Gastrocnemius medialis (tissue), 4 donors: ENCODE measurements at places on chromosomes 4 and X. TPM values are rescaled to one million over a fixed set of nuclear protein-coding genes. Genes with fewer than 3 reads are reported as not detected.
A peak's percentile ranks its signal among the peaks of the same experiment; 100 is the strongest.

DNA sequence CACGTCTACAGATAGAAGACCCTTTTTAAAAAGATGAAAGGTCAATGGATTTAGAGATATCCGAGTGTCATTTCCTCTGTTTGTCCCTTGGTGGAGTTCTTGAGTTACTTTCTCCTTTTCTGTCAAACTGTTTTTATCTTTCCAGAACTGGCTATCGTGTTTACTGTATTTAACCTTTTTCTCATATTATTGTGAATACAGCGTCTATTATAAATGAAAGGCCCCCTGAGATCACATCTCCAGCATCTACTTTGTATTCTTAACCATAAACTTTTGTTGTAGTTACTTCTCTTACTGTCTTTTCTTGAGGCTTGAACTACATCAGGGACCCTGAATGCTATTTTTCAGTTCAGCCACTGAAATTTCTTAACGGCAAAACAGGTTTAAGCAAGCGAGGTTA is 4.0 kb upstream of the PCDH7 start:
- no peak overlapping the region for H3K27ac ChIP-seq
- peaks cover 12% of the 10 kb centered on the region for H3K4me1 ChIP-seq
- peaks cover 48% of the 10 kb centered on the region for H3K27me3 ChIP-seq
- DNase-seq: no peak
- H3K4me3 ChIP-seq: no peak overlapping the region

- no peak overlapping the region for H3K4me3 ChIP-seq
- peak; percentile 4 for DNase-seq
- no peaks in the 10 kb centered on the region for H3K36me3 ChIP-seq
- H3K27me3 ChIP-seq: no peaks in the 10 kb centered on the region
Observed at GRCh38 chrX:9352694-9353411, 112.0 kb upstream of the TBL1X start.

- no peak overlapping the region for H3K27ac ChIP-seq
- no peaks in the 10 kb centered on the region for H3K4me1 ChIP-seq
- no peaks in the 10 kb centered on the region for H3K36me3 ChIP-seq
- H3K4me3 ChIP-seq: no peak overlapping the region
- no peaks in the 10 kb centered on the region for H3K27me3 ChIP-seq
Observed at GRCh38 chr4:174058846-174059245, 224.6 kb downstream of the FBXO8 start.

DNA sequence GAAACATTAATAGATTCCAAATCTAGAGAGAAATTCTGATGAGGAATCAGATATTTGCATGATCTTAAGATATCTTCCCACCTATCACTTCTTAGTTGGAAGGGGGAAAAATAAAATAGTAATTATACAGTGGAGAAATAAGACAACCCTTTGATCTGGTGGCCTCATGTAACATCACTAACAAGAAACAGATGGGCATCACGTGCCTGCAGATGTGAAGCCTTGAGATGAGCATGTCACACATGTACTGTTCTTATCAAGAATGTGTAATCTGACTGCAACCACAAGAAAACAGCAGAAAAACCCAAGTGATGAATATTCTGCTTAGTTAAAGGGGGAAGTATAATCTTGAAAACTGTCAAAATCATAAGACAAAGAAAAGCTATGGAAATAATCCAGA is 31.4 kb upstream of the NKX6-1 start:
- no peaks in the 10 kb centered on the region for H3K4me1 ChIP-seq
- no peak overlapping the region for H3K27ac ChIP-seq
- no peaks in the 10 kb centered on the region for H3K27me3 ChIP-seq
- no peaks in the 10 kb centered on the region for H3K36me3 ChIP-seq
- no peak for DNase-seq

- H3K36me3 ChIP-seq: no peaks in the 10 kb centered on the region
- peaks cover 19% of the 10 kb centered on the region for H3K4me1 ChIP-seq
- no peak overlapping the region for H3K4me3 ChIP-seq
- H3K27me3 ChIP-seq: no peaks in the 10 kb centered on the region
- no peak for DNase-seq
Observed at GRCh38 chr4:3371033-3372001, 70.5 kb upstream of the HGFAC start.

DNA sequence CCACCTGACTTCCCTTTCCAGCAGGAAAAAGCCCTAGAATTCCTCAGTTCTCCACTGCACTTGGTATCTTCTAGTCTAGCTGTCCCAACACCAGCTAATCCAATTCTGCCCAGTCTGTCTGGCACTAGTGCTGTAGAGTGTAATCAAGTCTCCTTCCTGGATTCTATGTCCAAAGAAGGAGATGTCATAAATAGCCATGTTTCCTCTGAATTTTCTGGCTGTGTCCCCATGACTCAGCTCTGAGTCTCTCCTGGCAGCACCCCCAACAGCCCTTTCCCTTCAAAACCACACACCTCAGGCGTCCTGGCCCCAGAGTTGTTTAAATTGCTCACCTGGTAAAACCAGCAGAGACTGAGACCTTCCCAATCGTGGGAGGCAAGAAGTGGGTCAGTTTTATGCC is 197.2 kb downstream of the GRXCR1 start:
- H3K27me3 ChIP-seq: no peaks in the 10 kb centered on the region
- H3K36me3 ChIP-seq: no peaks in the 10 kb centered on the region
- no peak overlapping the region for H3K4me3 ChIP-seq
- DNase-seq: no peak
- no peaks in the 10 kb centered on the region for H3K4me1 ChIP-seq

DNA sequence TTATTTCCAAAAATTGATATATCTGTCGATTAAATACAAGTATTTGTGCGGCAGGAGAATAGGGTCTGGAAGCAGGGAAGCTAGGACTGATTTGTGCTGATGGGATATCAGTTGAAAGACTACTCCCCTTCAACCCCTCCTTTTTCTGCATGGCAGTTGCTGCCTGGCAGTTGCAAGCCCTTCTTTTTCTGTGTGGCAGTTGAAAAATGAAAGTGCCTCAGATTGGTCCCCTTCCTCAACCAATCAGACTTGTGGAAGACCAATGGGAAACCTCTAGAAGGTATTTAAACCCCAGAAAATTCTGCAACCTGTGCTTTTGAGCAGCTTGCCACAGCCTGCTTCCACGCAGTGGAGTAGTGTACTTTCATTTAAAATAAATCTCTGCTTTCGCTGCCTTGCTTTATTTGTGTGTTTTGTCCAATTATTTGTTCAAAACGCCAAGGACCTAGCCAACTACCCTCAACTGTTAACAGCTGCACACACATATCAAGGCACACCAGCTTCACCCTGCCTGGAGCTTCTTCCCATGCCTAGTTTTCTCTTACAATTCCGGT is 1.5 kb upstream of the TMA16 start:
- H3K36me3 ChIP-seq: no peaks in the 10 kb centered on the region
- peaks cover 13% of the 10 kb centered on the region for H3K4me1 ChIP-seq
- no peaks in the 10 kb centered on the region for H3K27me3 ChIP-seq
- H3K27ac ChIP-seq: no peak overlapping the region
- no peak for DNase-seq

GRCh38 chr4:81136161-81136905 is 78.7 kb downstream of the PRKG2 start:
- H3K36me3 ChIP-seq: no peaks in the 10 kb centered on the region
- no peak for DNase-seq
- no peaks in the 10 kb centered on the region for H3K27me3 ChIP-seq
- H3K4me3 ChIP-seq: no peak overlapping the region
- no peaks in the 10 kb centered on the region for H3K4me1 ChIP-seq

- peaks cover 75% of the 10 kb centered on the region for H3K27me3 ChIP-seq
- H3K4me3 ChIP-seq: peak overlapping the region; percentile 47
- H3K36me3 ChIP-seq: no peaks in the 10 kb centered on the region
- DNase-seq: no peak
Observed at GRCh38 chr4:173528378-173529321, 1.4 kb downstream of the HAND2 start.

- no peaks in the 10 kb centered on the region for H3K27me3 ChIP-seq
- H3K36me3 ChIP-seq: no peaks in the 10 kb centered on the region
- no peak overlapping the region for H3K27ac ChIP-seq
Observed at GRCh38 chrX:40197071-40197470, 99.3 kb upstream of the BCOR start.

DNA sequence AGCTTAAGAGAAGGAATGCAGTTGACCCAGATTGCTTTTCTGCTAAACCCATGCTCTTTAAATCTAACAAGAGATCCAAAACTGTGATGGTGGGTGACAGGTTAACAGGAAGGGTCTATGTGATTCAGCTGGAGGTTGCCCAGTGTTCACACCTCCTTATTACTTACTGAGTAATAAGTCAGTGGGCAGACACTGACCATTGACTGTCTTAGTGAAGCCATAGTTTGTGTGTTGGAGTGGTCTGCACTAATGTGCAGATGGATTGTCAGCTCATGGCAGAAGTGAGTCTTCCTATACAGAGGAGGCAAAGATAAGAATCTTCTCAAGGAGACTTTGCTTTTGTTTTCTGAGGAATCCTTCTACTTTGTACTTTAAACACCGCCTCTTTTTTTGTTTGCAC is 15.2 kb upstream of the RUFY3 start:
- no peaks in the 10 kb centered on the region for H3K27me3 ChIP-seq
- H3K36me3 ChIP-seq: no peaks in the 10 kb centered on the region
- H3K4me3 ChIP-seq: peak overlapping the region; percentile 77
- DNase-seq: no peak

- H3K36me3 ChIP-seq: no peaks in the 10 kb centered on the region
- DNase-seq: no peak
Observed at GRCh38 chr4:80183250-80184052, 13.9 kb upstream of the PRDM8 start.

FGFBP2 gene
- total RNA-seq: not detected

ELK1 gene
- total RNA-seq: 57.9 TPM

PLXNB3 gene
- 0.10 TPM for total RNA-seq

GSX2 gene
- not detected for total RNA-seq
